NCI-H1048 (cell line): ENCODE measurements at places on chromosomes 3 and 15.

- DNase-seq, result no peak
These were observed 259.0 kb upstream of the RGMA start for GRCh38 chr15:93347986-93348385.

- no peak for DNase-seq
These were observed 45.5 kb downstream of the PPM1L start for GRCh38 chr3:160801386-160802118.

- no peak for DNase-seq
These were observed 344.4 kb upstream of the C2CD4B start for GRCh38 chr15:62509395-62509958.

GRCh38 chr15:96887730-96888129 is 557.2 kb downstream of the NR2F2 start:
- DNase-seq, result no peak

- DNase-seq, result no peak
These were observed 44.4 kb downstream of the ANXA2 start for GRCh38 chr15:60353245-60353920.

GRCh38 chr15:97995881-97996603 is 35.5 kb downstream of the ARRDC4 start:
- no peak for DNase-seq

GRCh38 chr15:34483644-34484043 is 46.0 kb upstream of the GOLGA8A start:
- no peak for DNase-seq

DNA sequence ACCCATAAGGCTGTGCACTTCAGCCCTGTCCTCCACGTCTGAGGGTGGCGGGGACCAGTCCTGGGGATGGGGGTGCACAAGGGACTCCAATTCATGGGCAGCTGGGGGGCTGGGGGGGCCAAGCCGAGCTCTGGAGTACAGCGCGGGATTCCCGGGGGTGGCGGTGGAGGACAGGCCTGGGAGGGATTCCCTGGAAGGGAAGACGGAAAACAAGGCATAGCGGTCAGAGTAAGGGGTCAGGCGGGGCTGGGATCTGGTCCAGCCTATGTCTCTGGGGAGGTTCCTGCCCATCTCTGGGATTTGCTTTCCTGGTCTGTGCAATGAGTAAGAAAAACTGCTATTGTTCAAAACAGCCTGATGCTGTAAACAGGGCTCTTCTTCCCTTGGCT is 8.1 kb upstream of the IGDCC3 start:
- no peak for DNase-seq

DNA sequence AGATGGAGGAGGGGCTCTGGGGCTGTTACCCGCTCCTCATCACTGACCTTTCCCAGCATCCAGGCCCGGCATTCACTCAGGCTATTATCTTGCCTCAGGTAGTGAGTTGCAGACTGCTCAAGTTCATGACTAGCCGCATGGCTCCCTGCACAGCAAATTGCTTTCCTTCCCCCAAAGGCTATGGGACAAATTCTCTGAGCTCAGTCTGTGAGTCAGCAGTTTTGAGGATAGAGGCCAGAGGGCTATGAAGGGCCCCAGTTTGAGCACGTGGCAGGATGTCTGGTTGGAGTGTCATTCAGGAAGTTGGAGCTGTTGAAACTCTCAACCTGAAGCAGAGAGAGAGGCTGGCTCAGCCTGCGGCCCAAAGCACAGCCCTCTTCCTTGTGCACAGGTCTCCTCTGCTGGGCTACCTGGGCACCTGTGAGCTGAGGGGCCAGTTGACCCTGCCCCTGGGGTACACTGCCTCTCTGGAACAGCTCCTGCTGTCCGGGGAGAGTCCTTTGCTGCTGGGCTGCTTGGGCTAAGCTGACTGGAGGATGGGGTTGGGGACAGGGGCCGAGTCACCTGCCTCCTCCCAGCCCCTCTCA is 7.9 kb downstream of the FAH start:
- no peak for DNase-seq

- DNase-seq, result no peak
These were observed 456.1 kb downstream of the MFSD1 start for GRCh38 chr3:159257954-159258353.

GRCh38 chr3:147189016-147189415 is 217.3 kb downstream of the ZIC4 start:
- DNase-seq, result no peak

DNA sequence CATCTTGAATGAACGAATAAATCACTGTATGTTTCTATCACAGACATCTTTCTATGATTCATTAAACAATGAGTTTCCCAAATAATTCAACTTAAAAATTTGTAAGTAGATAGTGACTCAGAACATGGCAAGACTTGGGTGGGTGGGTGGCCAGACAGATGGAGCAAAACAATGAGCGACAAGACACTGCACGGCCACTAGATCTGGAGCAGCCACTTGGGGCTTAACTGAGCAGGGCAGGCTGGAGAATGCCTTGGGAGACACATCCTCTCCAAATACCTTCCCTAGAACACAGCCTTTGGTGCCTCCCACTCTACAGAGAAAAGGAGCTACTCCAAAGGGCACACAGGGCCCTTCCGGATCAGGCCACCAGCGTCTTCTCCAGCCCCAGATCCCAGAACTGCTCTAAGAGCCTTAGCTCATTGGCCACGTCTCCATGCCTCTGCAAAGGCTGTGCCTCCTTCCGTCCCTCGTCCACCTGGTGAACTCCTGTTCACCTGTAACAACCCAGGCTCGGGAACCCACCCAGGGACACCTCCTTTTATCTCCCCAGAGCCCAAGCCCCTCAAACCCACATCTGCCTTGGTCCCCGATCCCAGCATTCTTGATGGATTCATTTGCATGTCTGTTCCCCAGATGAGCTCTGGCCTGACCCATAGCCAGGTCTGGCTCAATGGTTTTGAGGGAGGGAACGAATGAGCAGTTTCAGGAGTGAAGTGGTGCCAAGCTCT is 134.9 kb upstream of the IQSEC1 start:
- DNase-seq, result no peak

DNA sequence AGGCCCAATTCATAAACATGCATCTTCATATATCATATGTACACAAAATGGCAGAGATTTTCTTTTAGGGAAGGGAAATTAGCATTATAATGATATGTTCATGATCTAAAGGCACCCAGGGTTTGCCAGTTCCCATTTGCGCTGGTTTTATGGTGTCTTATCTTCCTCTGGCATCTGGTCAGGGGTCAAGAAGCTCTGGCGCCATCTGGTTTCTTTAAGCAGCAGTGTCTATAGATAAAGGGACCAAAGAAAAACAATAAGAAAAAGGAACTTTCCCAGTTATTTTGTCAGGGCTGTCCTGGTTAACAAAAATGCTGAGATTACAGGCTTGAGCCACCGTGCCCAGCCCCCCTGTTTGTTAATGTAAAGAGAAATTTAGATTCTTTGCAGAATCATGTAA is 3.3 kb upstream of the DCP1A start:
- no peak for DNase-seq

GRCh38 chr15:96306321-96306720 is 24.2 kb upstream of the NR2F2 start:
- no peak for DNase-seq

DNA sequence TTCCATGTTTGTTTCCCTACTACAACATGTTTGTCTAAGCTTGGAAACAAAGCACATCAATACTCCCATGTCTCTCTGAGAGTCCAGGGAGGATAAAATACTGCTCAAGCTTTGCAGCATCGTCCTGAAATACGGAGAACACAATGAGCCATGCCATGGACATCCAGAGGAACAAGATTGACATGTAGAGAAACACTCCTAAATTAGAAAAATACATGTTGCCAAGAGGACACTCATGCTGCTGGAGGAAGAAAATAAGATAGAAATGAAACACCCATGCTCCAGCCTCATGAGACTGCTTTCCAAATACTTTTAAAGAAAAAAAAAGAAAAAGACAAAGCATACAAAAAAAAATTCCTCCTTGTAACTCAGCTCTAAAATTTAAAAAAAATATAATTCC is 387.0 kb downstream of the ERC2 start:
- no peak for DNase-seq

DNA sequence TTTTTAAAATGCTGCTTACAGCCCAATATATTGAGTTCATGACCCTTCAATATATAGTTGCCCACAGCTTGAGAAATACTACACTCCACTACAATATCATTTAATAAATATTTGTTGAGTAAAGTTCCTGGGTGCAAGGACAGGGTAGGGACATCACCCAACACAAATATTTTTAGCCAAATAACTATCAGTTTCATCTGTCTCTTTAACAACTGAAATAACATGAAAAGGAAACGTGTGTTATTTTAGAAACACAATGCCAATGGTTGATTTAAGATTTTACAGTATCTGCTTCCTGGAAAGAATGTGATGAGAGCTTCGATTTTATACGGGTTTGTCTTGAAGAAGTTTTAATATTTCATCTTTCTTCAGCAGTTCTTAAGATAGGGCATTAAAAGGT is 67.7 kb upstream of the CDV3 start:
- no peak for DNase-seq

- DNase-seq, result peak; percentile 16
These were observed 160.1 kb downstream of the MFSD1 start for GRCh38 chr3:158961911-158962310.

DNA sequence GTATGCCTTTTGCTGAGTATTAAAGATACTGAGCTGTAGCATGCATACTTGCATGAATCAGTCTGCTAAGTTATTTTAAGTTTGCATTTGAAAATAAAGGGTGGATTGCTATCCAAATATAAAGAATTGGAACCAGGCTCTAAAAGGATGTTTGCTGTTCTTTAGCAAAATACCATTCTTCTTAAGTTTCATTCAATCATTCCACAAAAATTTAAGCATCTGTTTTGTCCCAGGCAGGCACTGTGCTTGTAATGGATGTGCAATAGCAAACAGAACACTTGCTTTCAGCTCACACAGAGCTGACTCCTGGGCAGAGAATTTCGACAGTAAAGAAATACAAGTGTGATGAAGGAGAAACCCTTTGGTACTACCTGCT is 151.1 kb downstream of the PGPEP1L start:
- DNase-seq, result no peak

GRCh38 chr15:74816624-74817369 is 4.2 kb downstream of the LMAN1L start:
- DNase-seq, result no peak

DNA sequence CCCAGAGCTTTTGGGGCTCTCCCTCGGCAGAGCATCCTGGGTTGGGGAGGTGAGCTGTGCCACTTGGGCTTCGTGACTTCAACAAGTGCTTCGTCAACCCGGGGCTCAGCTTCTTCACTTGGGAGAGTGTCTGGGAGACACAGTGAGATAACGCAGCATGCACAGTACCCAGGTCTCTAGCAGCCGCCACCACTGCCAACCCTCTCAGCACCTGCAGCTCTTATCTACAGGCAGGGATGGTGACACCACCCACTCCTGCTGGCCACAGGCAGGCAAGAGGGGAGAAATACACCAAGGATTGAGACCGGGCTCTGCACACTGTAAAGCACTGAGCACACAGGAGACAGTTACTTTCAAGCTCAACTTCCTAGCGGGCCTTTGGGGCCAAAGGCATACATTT is 11.6 kb downstream of the TKT start:
- DNase-seq, result no peak

DNA sequence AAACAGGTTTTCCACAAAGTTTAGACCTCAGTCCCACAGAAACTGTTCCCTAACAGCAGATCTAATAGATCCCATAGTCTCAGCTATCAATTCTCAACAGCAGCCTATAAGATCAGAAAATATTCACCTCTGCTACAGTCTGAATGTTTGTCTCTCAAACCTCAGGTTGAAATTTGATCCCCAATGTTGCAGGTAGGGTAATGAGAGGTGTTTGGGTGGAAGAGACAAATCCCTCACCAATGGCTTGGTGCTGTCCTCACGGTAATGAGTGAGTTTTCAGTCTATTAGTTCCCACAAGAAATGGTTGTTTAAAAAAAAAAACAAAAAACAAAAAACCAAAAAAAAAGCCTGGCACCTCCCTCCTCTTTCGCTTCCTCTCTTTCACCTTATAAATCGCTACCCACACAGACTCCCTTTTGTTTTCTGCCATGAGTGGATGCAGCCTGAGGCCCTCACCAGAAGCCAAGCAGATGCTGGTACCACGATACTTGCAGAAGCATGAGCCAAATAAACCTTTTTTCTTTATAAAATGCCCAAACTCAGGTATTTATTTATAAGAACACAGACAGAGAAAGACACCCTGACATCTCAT is 14.2 kb downstream of the ZNF280D start:
- DNase-seq, result no peak

DNA sequence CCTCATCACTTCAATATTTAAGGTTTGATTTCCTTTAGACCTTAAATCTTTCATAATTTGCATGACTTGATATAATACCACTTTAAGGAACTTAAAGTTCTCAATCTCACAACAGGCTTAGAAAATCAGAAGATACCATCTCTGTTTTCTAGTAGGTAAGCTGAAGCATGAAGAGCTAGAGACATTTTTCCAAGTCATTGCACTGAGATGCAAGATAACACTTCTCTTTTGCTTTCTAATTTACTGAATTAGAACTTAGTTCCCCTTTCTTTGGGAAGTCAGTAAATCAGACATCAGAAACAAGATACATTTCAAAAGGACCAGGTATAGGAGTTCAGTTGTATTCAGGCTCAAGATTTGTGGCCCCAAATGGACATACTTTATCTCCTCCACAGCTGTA is 79.7 kb downstream of the DZIP3 start:
- DNase-seq, result no peak

DNA sequence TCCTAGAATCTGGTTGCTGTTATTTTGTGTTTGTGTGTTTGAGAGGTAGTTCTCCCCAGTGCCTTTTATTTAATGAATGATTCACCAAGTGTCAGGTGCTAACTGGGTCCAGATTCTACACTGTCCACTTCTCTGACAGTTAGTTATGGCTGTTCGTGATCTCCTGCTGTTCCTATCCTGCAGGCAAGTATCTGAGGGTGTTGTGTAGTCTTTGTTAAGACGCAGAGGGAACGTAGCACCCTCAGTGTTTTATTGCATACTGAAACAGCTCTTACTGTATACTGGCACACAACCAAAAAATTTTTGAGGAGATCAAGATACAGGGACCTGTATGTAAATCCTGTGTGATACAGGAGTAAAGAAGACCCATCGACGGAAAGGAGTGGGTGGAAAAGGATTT is 1271.3 kb downstream of the ROBO1 start:
- no peak for DNase-seq
